GM06990 (cell line): ENCODE measurements at places on chromosomes 2 and 18.
A peak's percentile ranks its signal among the peaks of the same experiment; 100 is the strongest.

- no peak for DNase-seq
Measured at GRCh38 chr2:85423525-85423924, 5.0 kb downstream of the SH2D6 start.

GRCh38 chr2:28224648-28225472 is 167.8 kb upstream of the FOSL2 start:
- no peak for DNase-seq

DNA sequence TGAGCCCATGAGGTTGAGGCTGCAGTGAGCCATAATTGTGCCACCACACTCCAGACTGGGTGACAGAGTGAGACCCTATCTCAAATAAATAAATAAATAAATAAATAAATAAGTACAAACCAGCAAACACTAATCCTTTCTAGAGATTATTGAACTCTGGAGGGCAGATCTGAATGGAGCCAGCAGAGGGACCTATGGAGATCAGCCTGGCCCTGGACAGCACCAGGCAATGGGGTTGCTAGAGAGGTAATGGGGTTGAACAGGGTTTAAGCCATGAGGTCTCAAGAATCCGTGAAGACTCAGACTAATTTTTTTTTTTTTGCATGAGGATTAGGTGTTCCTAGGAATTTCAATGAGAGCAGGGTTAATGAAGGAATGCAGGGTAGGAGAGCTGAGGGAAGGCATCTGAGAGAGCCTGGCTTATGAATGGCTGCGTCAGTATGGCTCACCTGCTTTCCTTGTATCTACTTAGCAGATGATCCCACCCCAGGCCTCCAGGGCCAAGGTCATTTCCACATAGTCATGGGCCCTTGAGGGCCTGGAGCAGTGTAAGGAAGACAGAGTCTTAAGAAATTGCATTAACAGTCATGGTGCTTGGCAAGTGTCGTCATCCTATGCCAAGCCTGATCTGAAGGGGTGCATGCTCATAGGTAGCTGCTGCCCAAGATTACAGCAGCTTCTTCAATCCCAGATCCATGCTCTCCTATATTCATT is 34.6 kb upstream of the IL37 start:
- no peak for DNase-seq

DNA sequence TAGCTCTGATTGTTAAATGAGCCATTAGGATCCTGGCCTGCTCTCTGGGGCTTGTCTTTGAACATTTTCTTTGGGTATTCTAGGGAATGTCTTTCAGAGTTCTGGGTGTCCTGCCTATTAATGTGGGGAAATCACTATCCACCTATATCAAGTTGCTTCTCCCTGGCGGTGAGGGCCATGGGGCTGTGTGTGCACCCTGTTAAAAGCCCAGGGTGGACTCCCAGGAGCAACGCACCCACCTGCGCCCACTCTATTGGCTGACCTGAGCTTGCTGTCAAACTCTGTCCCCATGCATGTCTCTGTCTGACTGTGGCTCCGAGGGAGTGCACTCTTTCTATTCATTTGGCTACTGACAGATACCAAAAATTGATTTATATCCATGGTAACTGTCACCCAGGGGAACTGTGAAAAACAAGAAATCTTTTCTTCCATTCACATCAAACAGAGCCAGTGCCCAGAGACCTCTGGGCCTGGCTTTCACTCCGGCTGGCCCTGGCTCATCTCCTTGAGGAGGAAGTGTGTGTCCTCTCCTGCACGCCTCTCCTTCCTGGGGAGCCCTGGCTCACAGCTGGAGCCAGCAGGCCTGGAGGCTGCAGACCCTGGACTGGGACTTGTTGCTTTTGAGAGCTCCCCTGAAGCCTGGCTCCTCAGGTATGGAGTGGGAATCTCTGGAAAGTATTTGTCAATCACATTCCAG is 10.5 kb upstream of the TOGARAM2 start:
- no peak for DNase-seq

DNA sequence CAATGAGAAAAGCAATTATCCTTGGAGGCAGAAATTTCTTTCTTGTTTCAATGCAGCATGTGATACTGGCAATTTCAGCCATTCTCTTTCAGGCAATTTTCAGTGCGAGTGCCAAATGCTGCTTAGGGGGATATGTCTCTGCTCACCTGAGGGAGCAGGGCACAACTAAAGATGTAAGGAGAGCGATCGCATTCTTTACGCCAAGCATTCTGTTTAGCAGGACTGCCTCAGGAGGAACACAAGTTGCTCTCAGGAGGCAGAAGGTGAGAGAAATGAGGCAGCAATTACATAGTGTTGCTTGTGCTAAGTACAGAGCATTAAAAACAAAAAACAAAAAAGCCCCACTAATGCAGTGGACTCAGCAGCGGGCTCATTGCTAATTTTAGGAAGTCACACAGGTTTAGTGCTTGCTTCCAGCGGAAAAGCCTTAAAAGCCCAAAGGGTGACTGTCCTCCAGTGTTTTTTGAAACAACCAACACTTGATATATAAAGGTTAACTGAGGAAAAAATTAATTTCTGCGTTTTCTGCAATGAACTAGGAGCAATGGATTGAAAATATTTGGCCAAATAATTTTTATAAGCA is 116.9 kb downstream of the METTL8 start:
- no peak for DNase-seq

DNA sequence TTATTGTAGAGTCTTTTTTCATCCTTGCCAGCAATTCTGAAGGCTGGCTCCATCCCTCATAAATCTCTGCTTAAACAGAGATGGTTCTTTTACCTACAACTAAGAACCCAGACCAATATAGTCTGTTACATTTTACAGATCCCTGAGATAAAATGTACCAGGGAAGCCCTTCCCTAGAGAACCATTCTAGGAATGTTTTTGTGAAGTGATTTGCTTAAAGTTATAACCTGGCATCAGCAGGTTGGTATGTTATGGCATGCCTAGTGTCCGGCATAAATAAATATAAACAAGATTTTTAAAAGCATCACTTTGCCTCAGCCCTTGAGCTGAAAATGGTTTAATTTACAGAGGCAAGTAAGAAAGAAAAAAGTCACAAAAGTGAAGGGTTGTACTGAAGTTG is 18.5 kb upstream of the NPAS2 start:
- no peak for DNase-seq

- no peak for DNase-seq
Measured at GRCh38 chr2:32991091-32991845, 44.5 kb downstream of the LTBP1 start.

DNA sequence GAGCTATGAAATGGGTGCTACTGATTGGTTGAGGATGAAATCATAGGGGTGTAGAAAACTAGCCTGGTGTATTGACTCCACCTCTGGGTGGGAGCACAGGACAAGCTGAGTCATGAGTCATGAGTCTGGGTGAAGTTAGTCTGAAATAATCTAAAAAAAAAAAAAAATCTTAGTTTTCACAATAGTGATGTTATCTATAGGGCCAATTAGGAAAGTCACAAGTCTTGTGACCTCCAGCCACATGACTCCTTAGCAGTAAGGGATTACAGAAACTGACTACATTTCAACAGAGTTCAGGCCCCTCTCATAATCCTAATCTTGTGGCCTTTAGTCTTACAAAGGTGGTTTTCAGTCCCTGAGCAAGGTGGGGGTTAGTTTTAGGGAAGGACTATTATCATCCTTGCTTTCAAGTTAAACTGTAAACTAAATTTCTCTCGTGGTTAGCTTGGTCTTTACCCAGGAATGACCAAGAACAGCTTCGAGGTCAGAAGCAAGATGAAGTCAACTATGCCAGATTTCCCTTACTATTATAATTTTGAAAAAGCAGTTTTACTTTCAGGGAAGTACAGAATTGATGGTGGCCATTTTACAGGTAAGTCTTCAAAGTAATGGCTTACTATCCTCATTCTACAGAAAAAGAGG is 338.0 kb upstream of the GYPC start:
- no peak for DNase-seq

GRCh38 chr2:126887506-126887905 is 11.2 kb upstream of the TEX51 start:
- no peak for DNase-seq

DNA sequence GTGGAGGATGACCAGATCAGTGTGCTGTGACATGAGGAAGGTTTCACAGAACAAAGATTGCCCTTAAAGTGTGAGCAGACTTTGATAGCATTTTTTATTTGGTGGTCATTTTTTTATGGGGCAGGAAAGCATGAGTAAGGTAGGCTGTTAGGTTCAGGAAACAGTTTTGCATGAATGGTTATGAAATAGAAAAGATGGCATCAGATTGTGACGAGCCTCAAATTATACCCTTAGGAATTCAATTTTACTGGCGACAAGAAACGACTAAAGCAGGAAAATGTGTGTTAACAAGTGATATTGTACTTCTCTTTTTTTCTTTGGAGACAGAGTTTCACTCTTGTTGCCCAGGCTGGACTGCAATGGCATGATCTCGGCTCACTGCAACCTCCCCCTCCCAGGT is 44.7 kb downstream of the PIK3C3 start:
- no peak for DNase-seq

- DNase-seq, result no peak
Measured at GRCh38 chr2:189318761-189319160, 122.5 kb upstream of the WDR75 start.

- peak; percentile 15 for DNase-seq
Measured at GRCh38 chr18:51447351-51448342, 250.2 kb upstream of the MEX3C start.

DNA sequence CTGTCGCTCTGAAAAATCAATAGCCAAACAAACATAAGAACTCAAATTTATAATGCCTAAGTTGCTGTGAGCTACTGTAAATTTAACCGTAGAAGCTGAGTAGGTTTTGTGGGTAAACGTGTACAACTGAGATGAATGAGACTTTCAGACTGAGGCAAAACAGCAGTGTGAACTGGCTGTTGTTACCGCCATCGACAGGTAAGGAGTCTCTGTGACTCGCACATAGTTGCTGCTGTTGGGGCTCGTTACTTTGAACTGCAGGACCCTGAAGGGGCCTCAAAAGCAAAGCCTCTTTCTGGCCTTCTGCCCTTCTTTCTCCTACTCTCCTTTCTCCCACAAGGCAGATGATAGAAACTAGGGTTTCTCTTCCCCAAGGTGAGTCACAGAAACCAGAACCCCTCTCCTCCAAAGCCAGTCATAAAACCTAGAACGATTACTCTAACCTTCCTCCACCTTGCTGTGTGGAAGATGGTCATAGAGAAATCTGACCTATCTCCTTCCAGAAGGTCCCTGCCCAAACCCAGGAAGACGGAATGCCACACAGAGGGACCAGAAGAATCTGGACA is 101.2 kb downstream of the DLGAP1 start:
- DNase-seq, result peak; percentile 27

- no peak for DNase-seq
Measured at GRCh38 chr18:79784071-79784913, 13.4 kb upstream of the KCNG2 start.

GRCh38 chr2:54332386-54332785 is 76.4 kb upstream of the TSPYL6 start:
- DNase-seq, result no peak

GRCh38 chr2:213214209-213214608 is 62.8 kb upstream of the IKZF2 start:
- DNase-seq, result no peak
